ENCODE measurements at places on chromosomes 1 and 21.
A peak's percentile ranks its signal among the peaks of the same experiment; 100 is the strongest.

DNA sequence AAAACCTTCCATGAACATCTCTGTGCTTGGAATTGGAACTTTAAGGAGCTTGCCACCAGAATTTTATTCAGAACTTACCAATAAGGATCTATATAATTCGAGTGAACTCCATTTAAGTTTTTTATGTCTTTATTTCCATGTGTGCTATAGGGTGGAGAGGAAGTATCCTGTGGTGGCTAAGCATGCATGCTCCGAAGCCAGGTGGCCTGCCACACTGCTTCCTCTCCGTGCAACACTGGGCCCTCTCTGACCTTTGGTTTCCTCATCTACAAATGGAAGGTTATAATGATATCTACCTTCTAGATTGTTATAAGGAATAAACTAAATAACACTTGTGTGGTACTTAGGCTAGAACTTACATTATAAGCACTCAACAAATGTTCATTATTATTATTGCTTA is 382.1 kb downstream of the PTPRC start:
- no peak for DNase-seq

GRCh38 chr1:208291923-208292711 is 47.9 kb upstream of the PLXNA2 start:
- no peak for DNase-seq

DNA sequence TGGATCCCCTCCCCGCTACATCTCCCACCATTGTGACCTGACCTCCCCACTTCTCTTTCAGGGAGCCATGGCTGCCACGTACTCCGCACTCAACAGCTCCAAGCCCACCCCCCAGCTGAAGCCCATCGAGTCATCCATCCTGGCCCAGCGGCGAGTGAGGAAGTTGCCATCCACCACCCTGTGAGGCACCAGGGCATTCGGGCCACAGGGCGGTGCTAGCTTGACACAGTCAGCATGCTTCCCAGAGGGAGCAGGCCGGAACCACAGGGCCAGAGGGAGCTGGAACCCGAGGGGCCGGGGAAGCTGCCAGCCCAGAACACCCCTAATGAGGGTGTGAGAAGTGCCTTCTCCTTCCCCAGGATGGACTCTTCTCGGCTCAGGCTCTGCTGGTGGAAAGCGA is 44.5 kb downstream of the RPS6KA1 start:
- DNase-seq, result no peak

DNA sequence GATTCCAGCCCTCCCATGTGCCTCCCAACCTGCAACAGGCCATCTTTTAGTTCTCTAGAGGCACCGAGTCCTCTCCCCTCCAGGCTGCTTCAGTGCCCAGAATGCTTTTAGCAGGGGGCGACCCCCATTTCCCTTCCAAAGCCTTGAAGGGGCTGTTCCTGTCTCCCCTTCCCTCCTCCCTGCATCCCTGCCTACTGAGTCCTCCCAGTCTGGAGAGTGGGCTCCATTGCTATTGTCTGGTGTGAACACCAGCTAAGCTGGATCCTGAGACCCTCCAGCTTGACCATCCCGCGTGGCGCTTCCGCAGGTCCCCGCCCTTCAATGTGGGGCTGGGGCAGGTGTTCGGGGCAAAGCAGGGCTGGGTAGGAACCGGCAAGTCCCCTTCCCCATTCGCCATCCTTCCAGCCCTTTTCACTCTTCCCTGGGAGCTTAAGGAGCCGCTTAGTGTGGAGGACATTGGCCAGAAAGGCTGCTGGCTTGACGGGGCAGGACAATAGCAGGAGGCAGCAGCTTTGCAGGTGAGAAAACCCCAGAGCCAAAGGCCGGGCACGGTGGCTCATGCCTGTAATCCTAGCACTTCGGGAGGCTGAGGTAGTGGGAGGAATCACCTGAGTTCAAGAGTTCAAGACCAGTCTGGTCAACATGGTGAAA is 32.2 kb downstream of the PADI6 start:
- no peak for DNase-seq

DNA sequence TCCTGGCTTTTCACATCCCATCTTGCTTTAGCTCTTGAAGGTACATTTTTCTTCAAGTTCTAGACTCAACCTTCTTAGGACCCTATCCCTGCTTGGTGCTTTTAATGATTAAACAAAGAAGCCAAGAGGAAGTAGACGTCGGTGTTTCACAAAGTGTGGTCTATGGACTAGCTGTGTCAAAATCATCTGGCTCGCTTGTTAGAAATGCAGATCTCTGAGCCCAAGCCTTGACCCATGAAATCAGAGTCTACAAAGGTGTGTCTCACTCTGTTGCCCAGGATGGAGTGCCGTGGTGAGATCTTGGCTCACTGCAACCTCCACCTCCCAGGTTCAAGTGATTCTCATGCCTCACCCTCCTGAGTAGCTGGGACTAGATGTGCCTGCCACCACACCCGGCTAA is 295.5 kb upstream of the KAZN start:
- no peak for DNase-seq

- no peak for DNase-seq
These were observed 2.1 kb downstream of the GALNT2 start for GRCh38 chr1:230068952-230069684.

- DNase-seq, result peak; percentile 42
These were observed 3.1 kb downstream of the USP48 start for GRCh38 chr1:21779613-21780521.

DNA sequence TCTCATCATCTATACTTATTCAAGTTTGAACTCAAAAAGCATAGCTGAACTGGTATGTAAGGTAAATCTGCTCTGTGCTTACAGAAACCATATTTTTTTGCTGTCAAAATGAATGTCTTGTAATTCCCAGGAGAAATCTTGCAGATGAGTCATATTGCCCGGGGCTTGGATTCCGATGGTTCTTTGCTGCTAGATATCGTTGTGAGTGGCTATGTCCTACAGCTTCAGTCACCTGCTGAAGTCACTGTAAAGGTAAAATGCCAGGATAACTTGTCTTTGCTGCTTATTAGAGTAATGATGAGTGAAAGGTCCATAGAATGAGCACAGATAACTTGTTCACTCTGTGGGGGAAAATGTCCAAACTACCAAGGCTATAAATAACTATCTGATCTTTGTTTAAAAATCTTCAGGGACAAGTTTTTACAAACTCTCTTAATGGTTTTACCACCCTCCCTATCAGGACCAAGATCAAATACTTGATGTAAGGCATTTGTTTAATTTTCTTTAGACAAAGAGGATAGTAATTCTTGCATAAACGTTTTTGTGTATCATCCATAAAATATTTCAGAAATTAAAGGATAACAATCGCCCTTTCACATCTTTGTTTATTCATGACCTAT is 222.3 kb downstream of the TPR start:
- no peak for DNase-seq

DNA sequence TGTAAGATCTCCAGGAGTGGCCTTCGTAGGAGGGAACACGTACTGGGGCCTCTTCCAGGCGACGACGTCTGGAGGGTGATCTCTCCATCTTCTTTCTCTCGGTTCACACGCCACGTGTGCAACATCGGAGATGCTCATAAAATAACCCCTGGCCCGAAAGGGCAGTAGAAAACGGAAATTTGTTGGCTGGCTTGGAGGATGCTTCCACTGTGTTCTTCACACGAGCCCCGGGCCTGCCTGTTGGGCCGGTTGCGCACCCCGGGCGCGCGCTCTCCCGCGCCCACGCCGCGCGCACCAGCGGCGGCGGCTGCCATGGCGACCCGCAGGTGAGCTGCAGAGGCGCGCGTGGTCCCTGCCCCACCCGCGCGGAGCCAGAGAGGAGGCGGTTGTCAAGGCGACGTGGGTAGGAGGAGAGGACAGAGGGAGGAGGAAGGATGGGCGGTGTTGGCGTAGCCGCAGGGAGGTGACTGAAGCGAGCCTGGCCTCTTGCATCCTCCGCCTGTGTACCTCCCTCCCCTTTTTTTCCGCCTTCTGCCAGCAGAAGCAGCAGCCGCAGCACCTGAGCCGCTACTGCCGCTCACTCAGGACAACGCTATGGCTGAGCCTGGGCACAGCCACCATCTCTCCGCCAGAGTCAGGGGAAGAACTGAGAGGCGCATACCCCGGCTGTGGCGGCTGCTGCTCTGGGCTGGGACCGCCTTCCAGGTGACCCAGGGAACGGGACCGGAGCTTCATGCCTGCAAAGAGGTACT is at the start of gene ELAPOR1:
TSS of gene ELAPOR1 (plus strand) at position 526 of the 752 bp plus-strand sequence. CDS start at position 595, 69 bp downstream.
- DNase-seq, result peak; percentile 82

DNA sequence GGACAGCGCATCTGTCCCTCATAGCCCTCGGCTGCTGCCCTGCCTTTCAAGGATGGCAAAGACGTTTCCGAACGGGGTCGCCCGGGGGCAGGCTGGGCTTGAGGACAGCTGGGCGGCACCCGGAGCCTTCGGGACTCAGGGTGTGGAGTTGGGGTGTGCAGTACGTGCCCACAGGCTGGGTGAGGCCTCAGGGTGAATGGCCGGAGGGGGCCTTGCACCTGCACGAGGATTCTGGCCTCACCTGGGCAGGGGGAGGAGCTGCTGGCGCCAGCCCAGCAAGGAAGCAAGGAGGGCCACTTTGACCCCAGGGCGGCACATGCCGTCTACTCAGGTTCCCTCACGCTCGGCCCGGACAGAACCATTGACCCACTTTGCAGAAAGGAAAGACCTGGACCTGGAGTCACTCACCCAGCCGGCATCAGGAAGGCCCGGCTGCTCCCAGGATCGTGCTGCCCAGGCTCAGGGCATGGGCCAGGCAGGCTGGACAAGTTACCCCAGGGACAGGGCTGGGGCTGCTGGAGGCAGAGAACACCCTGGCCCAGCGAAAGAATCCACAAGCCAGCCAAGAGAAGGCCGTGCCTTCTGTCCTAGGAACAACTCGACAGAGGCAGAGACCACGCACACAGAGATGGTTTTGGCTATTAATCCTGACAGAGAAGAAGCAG is 65.1 kb upstream of the TTC34 start:
- no peak for DNase-seq

GRCh38 chr1:230800891-230801840 is 54.0 kb downstream of the CAPN9 start:
- DNase-seq, result no peak

- DNase-seq, result no peak
These were observed 118.3 kb downstream of the FMN2 start for GRCh38 chr1:240210026-240210425.

- DNase-seq, result no peak
These were observed 113.6 kb downstream of the NEK7 start for GRCh38 chr1:198270273-198270828.

DNA sequence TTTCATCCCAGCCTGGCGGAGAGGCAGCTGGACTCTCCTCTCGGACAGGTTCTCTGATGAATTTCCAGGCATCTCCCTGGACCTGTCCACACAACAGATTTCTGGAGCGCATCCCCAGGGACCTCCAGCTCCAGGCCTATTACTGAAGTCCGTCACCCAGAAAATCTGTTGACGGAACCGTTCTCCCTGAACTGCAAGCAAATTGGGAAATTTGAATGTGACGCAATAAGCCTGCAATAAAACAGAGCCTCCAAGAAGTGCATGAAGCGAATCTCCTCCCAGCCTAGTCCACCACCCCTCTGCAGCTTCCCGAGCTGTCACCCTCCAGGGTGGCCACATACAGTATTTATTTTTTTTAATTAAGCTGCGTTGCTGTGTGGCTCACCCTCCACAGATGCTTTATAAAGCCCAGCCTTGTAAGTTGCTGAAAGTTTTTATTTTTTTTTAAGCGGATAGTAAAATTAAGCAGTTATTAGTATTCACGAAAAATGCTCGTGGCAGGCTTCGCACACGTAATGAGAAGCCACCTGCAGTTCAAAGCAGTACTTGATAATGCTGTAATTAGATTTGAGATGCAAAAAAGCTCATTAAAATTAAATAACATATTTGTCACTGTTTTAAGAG is 173.3 kb downstream of the CAMTA1 start:
- DNase-seq, result no peak

GRCh38 chr1:224724566-224724965 is 108.4 kb downstream of the CNIH3 start:
- no peak for DNase-seq

GRCh38 chr1:204191456-204191855 is 4.8 kb downstream of the KISS1 start:
- no peak for DNase-seq

DNA sequence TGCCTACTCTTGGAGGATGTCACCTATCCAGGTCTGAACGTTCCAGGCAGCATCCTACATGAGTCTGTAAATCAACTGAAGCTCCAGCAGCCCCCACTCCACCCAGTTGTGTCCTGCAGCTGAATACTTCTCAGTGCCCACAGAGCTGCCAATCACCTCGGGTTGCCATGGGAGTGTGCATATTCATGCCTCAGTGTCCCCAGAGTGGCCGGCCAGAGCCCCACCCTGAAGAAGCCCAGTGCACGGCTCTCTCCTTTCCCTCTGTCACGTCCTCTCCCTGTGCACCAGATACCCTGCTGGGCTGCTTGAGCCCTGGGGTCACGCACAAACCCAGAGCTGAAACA is 16.1 kb upstream of the GSTM4 start:
- no peak for DNase-seq

Data from stimulated activated naive CD8-positive, alpha-beta T cell treated with anti-CD3 and anti-CD28 coated beads, Interleukin-15, amount 100 ng/mL, for 72 hours (primary cell).